Trophoblast cell (in vitro differentiated cells and primary cell): ENCODE measurements at places on chromosomes 4 and X.

DNA sequence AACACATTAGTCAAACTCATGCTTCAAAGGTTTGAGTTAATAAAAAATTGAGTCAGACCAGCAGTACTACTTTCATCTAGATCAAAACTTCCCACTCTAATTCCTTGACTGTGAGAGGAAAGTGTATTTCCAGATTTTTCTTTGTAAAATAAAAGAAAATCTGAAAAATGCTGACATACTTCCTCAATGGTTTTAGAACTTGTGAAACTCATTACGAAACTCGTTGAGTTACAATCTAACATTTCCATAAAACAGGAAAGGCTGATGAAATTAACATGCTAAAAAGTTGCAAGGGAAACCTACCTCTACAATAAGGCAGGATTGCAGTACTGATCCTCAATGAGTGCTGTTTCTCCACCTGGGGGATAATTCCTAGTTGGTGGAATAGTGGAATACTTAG is 217.8 kb upstream of the HCCS start:
- no peaks in the 10 kb centered on the region for H3K36me3 ChIP-seq
- no peaks in the 10 kb centered on the region for H3K27me3 ChIP-seq
- H3K4me1 ChIP-seq = no peaks in the 10 kb centered on the region
- DNase-seq = no peak

- H3K4me1 ChIP-seq = peaks cover 5% of the 10 kb centered on the region
- DNase-seq = no peak
- H3K36me3 ChIP-seq = no peaks in the 10 kb centered on the region
- H3K27me3 ChIP-seq = no peaks in the 10 kb centered on the region
Measured at GRCh38 chr4:37393321-37393720, 148.8 kb downstream of the NWD2 start.

- no peaks in the 10 kb centered on the region for H3K36me3 ChIP-seq
- DNase-seq = no peak
Measured at GRCh38 chr4:163012816-163013215, 153.9 kb downstream of the NAF1 start.

DNA sequence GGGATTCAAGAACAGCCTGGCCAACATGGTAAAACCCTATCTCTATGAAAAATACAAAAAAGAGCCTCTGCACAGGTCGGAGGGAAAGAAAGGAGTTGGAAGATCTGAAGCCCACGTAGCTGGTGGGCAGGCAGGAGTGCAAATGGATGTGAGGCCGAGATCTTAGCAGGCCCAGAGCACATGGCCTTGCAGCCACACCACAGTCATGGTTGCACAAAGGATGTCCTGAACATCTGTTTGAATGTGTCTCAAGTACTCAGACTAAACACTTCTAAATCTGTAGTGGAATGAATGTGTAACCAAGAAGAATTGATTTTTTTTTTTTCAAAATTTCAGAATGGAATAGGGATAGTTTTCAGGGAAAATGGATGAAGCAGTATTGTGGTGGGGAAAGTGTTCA is 10.8 kb downstream of the CA5B start:
- no peak for DNase-seq
- peaks cover 3% of the 10 kb centered on the region for H3K36me3 ChIP-seq
- no peaks in the 10 kb centered on the region for H3K27me3 ChIP-seq

GRCh38 chr4:14478504-14478903 is 523.8 kb upstream of the CPEB2 start:
- DNase-seq = no peak
- no peak overlapping the region for H3K4me3 ChIP-seq
- H3K36me3 ChIP-seq = no peaks in the 10 kb centered on the region
- no peaks in the 10 kb centered on the region for H3K27me3 ChIP-seq
- H3K4me1 ChIP-seq = no peaks in the 10 kb centered on the region

DNA sequence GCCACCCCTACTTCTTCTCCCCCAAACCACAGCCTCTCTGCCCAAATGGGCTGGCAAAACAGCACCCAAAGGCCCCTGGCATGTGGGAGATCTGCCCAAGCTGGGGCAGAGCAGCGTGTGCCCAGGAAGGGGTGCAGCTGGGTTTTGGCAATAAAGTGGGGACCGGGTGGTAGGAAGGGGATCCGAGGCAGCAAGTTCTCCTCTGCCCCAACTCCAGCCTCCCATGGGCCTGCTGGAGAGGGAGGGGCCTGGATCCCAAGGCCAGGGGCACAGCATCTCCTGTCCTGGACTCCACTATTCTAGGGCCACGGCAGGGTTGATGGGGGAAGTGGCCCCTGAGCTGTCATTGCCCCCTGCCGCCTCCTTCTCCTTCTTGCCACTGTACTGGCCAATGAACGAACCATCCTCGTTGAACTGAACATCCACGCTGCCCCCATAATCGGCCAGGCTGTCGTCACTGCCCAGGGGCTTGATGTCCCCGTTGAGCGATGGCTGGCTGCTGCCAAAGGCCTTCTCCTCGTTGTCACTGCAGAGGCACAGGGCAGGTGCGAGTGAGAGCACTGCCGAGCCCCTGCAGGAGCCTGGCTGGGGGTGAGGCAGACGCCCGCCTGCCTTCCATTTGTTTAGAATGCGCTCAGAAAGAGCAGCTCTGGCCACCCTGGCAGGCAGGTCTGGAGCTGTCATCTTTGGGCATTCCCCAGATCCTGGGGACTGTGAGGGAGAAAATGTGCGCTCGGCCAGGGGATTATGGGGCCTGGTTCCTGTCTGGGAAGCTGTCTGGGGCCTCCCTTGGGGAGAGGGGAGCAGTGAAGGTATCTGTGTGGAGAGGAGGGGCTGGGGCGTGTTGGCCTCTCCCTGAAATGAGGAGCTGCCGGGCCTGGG is 23.4 kb downstream of the L1CAM start:
- H3K36me3 ChIP-seq = peaks cover 16% of the 10 kb centered on the region
- H3K27ac ChIP-seq = no peak overlapping the region
- no peak overlapping the region for H3K4me3 ChIP-seq
- H3K4me1 ChIP-seq = peaks cover 4% of the 10 kb centered on the region
- DNase-seq = no peak
- H3K27me3 ChIP-seq = no peaks in the 10 kb centered on the region

- H3K27me3 ChIP-seq = no peaks in the 10 kb centered on the region
- peaks cover 98% of the 10 kb centered on the region for H3K36me3 ChIP-seq
- no peak overlapping the region for H3K27ac ChIP-seq
- DNase-seq = no peak
- H3K4me3 ChIP-seq = no peak overlapping the region
Measured at GRCh38 chr4:10095296-10095991, 21.2 kb downstream of the WDR1 start.
